GM23338 (cell line): ENCODE measurements at places on chromosomes 16 and 17. TPM values are rescaled to one million over a fixed set of nuclear protein-coding genes. Genes with fewer than 3 reads are reported as not detected.
A peak's percentile ranks its signal among the peaks of the same experiment; 100 is the strongest.

DNA sequence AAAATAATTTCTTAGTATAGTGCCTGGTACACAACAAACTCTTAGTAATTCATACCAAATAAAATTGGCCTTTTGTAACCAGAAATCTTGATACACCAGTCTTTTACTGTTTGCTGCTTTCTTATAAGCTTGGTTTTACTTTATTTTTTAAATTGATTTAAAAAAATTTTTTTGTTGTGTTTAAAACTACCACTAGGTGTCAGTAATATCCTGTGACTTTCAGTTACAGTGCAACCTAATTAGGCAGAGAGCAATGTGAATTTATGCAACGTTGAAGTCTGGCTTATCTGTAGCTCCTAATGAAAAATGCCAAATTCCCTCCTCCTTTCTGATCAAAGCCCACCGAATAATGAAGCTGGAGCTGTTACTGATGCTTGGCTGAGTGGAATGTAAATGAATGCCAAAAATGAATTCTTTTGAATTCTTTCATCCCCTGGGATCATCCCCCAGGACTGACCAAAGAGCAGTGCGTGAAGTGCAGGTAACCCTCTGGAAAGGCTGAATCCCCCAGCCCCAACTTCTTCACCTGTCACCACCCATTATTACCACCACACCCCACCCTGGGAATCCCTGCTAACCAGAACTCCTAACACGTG, 3.8 kb downstream of the ERCC4 start:
- H3K4me1 ChIP-seq: no peaks in the 10 kb centered on the region
- no peak overlapping the region for H3K4me3 ChIP-seq
- no peaks in the 10 kb centered on the region; the same call in 1 of the 2 replicates for H3K36me3 ChIP-seq
- H3K27me3 ChIP-seq: no peaks in the 10 kb centered on the region
- peak; percentile 66 for DNase-seq

GRCh38 chr16:65908568-65908967, 457.9 kb upstream of the CDH5 start:
- DNase-seq: peak; percentile 56
- no peak overlapping the region for H3K27ac ChIP-seq
- H3K36me3 ChIP-seq: no peaks in the 10 kb centered on the region

DNA sequence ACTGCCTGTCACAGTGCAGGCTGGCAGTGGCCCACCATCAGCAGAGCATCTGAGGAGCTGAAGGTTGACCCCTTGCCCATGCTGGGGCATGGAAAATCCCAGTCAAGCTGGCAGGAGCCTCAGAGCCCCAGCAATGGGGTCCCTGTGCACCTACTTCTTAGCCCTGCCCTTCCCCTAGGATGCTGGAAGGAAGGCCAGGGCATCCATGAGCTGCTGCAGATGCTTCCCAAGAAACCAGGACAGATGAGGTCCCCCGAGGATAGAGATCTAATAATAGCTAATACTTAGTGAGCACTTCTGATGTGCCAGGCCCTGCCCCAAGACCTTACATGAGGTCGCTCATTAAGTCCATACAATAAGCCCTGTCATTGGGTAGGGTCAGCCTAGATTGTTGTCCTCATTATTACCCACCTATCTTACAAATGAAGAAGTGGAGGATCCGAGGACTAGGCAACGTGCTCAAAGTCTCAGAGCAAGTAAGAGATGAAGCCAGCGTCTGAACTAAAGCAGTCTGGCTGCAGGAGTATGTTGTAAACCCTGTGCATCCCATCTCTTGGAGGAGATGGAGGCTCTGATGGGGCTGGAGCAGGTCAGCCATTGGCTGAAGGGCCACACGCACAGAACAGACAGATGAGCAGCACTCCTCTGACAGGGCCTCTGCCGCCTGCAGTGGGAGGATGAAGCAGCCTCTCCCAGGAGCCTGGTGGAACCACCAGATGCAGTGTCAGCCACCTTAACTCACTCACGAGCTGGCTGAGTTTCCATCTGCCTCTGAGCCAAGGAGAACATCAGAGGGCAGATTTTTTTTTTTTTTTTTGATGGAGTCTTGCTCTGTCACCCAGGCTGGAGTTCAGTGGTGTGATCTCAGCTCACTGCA, 175.4 kb downstream of the WSCD1 start:
- peaks cover 21% of the 10 kb centered on the region for H3K4me1 ChIP-seq
- no peaks in the 10 kb centered on the region for H3K36me3 ChIP-seq
- no peak for DNase-seq

DNA sequence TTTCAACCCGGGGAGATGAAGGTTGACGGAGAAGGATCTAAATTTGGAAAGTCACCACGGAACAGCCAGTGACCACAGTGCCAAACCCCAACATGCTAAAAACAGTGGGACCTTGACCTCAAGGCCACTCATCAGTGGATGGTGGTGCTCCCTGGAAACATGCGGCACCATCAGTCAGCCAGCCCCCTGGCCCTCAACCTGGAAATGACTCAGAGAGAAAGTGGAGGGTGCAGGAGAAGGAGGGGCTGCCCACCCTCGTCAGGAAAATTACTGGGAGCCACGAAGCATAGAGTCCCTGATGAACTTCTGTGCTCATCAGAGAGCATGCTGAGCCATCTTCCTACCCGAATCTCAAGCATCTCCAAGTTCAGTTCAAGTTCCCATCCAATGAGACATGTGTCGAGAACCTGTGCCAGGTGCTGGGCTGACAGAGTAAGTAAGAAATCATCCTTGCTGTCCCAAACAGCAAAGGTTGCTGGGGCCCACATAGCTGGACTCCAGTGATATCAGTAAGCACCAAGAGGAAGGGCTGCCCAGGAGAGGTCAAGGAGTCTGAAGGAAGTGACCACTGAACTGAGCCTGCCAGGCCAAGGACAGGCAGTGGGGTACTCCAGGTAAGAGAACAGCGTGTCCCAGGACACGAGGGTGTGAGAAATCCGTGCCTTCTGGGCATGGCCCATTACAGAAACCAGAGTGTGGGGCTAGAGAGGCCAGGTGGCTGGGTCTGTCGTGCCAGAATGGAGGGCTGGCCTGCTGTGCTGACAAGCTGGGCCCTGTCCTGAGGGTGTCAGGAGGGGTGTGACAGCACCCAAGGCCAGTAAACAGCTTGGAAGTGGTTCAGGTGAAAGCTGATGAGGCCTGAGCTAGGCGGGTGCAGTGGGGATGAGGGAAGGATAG, 5.2 kb downstream of the PECAM1 start:
- H3K4me3 ChIP-seq: no peak overlapping the region
- H3K27ac ChIP-seq: no peak overlapping the region
- H3K27me3 ChIP-seq: no peaks in the 10 kb centered on the region

DNA sequence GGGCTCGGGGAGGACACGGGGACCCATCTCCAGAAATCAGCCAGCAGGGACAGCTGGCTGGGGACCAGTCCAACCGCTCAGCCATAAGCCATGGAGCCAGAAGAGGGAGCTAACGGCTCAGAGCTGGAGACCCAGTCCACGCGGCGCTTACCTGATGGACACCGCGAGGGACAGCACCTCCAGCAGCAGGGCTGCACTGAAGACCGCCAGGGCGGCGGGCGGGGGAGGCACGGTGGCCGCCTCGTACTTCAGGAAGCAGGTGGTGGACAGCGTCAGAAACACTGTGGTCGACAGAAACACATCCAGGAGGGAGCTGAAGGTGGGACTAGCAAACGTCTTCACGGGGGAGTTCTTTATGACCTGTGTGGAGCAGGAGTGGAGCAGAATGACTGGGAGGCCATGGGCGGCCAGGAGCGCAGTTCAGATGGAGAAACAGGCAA, 102.6 kb upstream of the CREBBP start:
- no peaks in the 10 kb centered on the region for H3K27me3 ChIP-seq
- H3K4me3 ChIP-seq: no peak overlapping the region
- no peaks in the 10 kb centered on the region for H3K4me1 ChIP-seq
- H3K27ac ChIP-seq: no peak overlapping the region

DNA sequence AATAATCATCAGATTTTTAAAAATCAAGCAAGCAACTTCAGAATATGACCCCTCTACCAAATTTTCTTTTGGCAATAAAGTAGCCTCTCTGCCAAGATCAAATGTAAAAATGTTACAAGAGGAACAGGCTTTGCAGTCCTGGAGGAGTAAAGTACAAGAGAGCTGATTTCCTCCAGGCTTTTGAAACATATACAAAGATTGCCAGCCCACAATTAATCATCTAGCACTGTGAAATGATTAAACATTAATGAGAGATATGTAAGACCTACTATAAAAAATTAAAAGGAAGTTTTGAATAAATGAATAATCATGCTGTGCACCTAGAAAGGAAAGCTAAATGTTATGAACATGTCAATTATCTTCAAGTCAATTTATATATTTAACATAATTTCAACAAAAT, 26.3 kb downstream of the TXNDC11 start:
- H3K27ac ChIP-seq: no peak overlapping the region
- H3K4me1 ChIP-seq: 0 out of 2 replicates have a peak, but pooled peaks cover 7% of the 10 kb centered on the region
- no peak for DNase-seq
- no peaks in the 10 kb centered on the region for H3K27me3 ChIP-seq

DNA sequence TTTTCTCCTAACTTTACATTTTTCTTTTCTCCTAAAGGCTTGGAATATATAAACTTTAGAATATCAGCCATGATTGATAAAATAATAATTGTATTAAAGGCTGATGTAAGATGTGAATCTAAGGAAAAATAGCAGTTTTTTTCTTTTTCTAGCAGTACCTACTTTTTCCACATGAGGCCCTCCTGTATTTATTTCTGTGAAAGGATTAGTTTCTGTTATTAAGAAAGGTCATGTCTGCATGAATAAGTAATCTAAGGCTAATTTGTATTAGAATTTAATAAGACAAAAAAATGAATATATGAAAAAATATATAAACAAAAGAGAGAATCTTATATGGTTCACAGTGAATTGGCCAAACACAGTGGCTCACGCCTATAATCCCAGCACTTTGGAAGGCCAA, 85.3 kb downstream of the STXBP4 start:
- no peak overlapping the region for H3K4me3 ChIP-seq
- peak; percentile 4 for DNase-seq
- no peaks in the 10 kb centered on the region for H3K27me3 ChIP-seq
- no peaks in the 10 kb centered on the region for H3K36me3 ChIP-seq
- H3K27ac ChIP-seq: no peak overlapping the region
- no peaks in the 10 kb centered on the region for H3K4me1 ChIP-seq

- H3K27me3 ChIP-seq: no peaks in the 10 kb centered on the region
- H3K4me3 ChIP-seq: no peak overlapping the region
- H3K4me1 ChIP-seq: no peaks in the 10 kb centered on the region
- peaks cover 43% of the 10 kb centered on the region for H3K36me3 ChIP-seq
These were observed 39.1 kb downstream of the NDEL1 start for GRCh38 chr17:8474826-8475225.

DNA sequence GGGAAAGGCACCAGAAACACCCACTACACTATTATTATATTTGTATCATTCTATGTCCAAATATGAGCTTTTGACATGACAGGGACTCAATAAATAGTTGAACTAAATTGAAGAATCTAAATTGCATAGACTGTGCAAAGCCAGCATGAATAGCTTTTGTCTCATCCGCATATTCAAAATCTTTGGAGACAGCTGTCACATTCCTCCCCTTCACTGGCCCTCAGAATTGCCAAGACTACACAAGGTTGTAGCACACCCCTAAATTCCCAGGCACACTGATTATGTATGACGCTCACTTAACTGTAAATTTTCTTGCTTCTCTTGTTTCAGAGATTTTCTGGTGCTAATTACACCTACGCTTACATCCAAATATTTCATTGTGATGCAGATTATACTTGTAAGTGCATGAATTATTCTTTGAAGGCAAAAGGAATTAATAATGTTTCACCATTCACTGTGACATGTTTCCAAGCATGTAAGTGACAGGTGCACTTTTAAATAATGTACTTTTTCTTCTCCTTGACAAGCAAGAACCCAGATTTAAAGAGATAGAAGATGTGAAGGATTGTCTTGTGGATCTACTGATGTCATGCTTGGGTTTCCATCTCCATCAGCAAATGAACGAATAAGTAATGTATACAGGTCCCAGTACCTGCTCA, 47.5 kb downstream of the CA10 start:
- no peak for DNase-seq
- H3K27me3 ChIP-seq: no peaks in the 10 kb centered on the region
- peaks cover 32% of the 10 kb centered on the region for H3K4me1 ChIP-seq
- no peak overlapping the region for H3K27ac ChIP-seq
- no peaks in the 10 kb centered on the region for H3K36me3 ChIP-seq

DNA sequence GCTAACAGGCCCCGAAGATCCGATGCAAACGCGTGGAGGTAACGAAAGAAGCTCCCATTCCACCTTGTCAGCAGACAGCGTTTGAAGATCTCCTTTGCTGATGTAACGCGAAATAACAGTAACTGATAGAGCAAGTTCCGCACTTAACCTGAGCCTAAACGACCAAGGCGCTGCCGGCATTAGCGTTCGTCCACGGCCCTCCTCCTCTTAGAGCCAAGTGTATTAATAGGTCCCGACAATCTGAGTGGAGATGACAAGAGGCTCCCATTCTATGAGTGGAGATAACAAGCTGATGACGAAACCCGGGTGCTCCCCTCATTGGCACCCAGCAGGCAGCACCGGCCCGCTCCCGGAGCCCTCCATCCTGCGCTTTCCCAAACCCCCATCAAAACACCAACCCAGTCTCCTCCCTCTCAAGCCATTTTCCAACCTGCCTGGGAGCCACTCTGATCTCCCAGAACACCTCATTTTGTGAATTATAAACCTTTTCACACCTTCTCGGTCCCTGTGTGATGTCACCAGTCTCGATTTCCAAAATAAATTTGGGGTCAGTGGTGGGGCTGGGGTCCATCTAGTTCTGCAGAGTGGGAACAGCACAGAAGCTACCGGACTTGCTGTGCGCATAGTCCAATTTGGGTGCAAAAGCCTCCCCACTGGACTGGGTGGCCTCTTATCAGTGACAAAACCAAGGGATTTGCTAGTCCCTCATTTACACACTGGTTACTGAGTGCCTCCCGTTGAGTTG, 35.4 kb upstream of the ARL4D start:
- no peaks in the 10 kb centered on the region for H3K27me3 ChIP-seq
- H3K4me3 ChIP-seq: no peak overlapping the region
- H3K4me1 ChIP-seq: peaks cover 12% of the 10 kb centered on the region
- no peak for DNase-seq
- no peak overlapping the region for H3K27ac ChIP-seq

- no peaks in the 10 kb centered on the region for H3K4me1 ChIP-seq
- H3K4me3 ChIP-seq: no peak overlapping the region
- no peak for DNase-seq
- no peaks in the 10 kb centered on the region for H3K27me3 ChIP-seq
- no peak overlapping the region for H3K27ac ChIP-seq
- H3K36me3 ChIP-seq: no peaks in the 10 kb centered on the region
These were observed 103.6 kb downstream of the RMI2 start for GRCh38 chr16:11448796-11449416.

DNA sequence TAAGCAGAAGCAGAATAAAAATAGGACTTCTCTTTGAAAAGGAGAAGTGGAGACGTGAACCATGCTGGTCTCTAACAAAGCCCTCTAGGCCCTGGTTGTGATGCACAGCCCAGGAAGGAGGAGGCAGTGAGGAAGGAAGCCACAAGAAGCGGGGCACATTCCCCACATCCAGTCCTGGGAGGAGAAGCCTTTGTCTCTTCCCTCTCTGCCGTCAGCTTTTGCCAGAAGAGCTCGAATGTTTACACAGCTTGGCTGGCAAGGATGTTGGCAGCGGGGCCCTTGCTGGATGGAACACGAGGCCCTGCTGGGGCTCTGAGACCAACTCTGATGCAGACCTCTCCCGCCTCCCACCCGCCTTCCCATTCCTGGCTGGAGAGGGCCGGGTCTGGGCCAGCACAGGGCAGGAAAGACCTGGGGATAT, 91.3 kb downstream of the MAF start:
- no peak overlapping the region for H3K4me3 ChIP-seq
- no peaks in the 10 kb centered on the region for H3K36me3 ChIP-seq
- no peaks in the 10 kb centered on the region for H3K27me3 ChIP-seq
- peak; percentile 11 for DNase-seq
- no peak overlapping the region for H3K27ac ChIP-seq
- no peaks in the 10 kb centered on the region for H3K4me1 ChIP-seq

The TP53TG3F gene
- total RNA-seq: not detected in 2 replicates

The FZD2 gene
- total RNA-seq: 7.6 and 14.8 TPM in 2 replicates

The CCL7 gene
- total RNA-seq: not detected in 2 replicates

The CBFA2T3 gene
- total RNA-seq: 0.85 and 1.5 TPM in 2 replicates

The KRT27 gene
- total RNA-seq: not detected in 2 replicates
